Esophagus squamous epithelium (tissue), 5 donors: ENCODE measurements at places on chromosomes 7 and 10. TPM values are rescaled to one million over a fixed set of nuclear protein-coding genes. Genes with fewer than 3 reads are reported as not detected.

The SERPINE1 gene
- 1.1 TPM for total RNA-seq

DNA sequence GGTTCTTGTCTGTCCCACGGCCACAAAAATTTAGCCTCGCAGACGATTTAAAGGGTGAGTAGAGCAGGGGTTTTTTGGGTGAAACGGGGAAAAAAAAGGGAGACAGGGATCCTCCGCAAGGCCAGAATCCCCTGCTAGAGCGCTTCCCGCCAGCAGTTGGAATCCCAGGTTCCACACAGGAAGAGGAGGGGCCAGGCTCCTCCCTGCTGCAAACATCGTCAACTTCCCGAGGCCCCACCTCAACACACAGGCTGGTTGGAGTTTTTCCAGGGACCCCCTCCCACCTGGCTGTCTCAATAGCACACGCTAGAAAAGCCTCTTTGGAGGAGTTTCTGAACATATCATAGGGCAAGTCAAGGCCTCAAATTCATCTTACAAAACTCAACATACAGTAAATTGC lies 112.7 kb downstream of the MTERF1 start:
- H3K36me3 ChIP-seq, result no peaks in the 10 kb centered on the region
- H3K4me1 ChIP-seq, result no peaks in the 10 kb centered on the region
- no peaks in the 10 kb centered on the region for H3K27me3 ChIP-seq
- no peak overlapping the region for H3K27ac ChIP-seq

The SCIN gene
- 3.4 TPM for total RNA-seq

DNA sequence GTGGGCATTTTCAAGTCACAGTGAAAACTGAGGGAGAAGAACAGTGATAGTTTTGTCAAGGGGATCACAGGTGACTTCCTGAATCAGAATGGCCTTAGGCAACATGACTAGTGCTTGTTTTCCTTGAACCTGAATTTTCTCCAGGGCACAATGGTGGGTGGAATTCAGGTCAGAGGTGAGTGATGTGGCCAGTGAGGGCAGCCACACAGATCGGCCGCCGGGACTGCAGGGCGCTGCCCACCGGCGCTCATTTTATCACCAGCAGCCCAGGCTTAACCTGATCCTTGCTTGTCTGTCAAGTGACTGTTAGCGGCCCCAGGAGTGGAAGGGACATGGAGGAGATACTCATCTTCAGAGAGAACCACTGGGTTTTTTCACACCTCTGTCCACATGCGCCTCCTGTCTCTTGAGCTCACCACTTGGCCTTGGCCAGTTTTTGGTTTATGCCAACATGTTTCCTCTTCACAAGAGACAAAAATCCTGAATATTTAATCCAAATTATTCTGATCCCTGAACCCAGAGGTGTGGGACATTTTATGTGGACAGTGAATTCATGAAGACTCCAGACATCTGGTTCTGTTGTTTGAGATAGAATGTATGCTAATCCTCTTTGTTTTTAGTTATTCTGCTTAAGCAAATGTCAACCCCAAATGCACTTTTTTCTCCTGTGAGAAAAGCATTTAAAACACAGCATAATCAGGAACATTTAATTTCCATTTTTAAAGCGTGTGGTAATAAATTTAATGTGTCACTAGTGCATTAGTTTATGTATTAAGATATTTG lies 108.7 kb downstream of the DOCK1 start:
- H3K4me3 ChIP-seq, result no peak overlapping the region
- H3K4me1 ChIP-seq, result peaks cover 27% of the 10 kb centered on the region
- peak overlapping the region; percentile 25 for H3K27ac ChIP-seq
- no peaks in the 10 kb centered on the region for H3K36me3 ChIP-seq

DNA sequence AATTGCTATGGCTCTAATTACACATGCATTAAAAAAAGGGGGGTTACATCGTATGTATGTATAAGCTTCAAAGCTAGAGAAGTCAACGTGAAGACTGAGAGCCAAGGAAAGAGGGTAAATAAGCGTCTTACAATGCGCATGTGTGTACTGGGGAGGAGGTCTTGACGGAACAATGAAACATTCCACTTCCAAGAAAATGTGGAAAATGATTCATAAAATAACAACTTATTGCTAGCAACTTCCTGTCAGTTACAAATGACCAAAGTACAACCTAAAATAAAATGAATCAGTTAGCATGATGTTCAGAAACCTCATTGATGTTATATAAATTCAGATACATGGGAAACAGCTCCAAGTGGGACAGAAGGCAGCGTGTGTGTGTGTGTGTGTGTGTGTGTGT lies 104.1 kb upstream of the RHEB start:
- no peaks in the 10 kb centered on the region for H3K27me3 ChIP-seq
- no peak overlapping the region for H3K27ac ChIP-seq
- no peak overlapping the region for H3K4me3 ChIP-seq
- peaks cover 30% of the 10 kb centered on the region for H3K4me1 ChIP-seq
- DNase-seq, result no peak
- H3K36me3 ChIP-seq, result peaks cover 28% of the 10 kb centered on the region
